ENCODE measurements at places on chromosomes 1 and 21. TPM values are rescaled to one million over a fixed set of nuclear protein-coding genes. Genes with fewer than 3 reads are reported as not detected.

SIK1 gene
- total RNA-seq, result 6.5 TPM

S100A11 gene
- total RNA-seq, result 5.1 TPM

NBPF10 gene
- total RNA-seq, result 0.92 TPM

ATP1A4 gene
- under 0.01 TPM for total RNA-seq

ARID4B gene
- 67.4 TPM for total RNA-seq

CCDC185 gene
- total RNA-seq, result 0.23 TPM

UBE2U gene
- not detected for total RNA-seq

LRRC71 gene
- total RNA-seq, result 1.2 TPM

All from diencephalon (tissue), 1 donor.